ENCODE measurements at places on chromosomes 16 and 17.

DNA sequence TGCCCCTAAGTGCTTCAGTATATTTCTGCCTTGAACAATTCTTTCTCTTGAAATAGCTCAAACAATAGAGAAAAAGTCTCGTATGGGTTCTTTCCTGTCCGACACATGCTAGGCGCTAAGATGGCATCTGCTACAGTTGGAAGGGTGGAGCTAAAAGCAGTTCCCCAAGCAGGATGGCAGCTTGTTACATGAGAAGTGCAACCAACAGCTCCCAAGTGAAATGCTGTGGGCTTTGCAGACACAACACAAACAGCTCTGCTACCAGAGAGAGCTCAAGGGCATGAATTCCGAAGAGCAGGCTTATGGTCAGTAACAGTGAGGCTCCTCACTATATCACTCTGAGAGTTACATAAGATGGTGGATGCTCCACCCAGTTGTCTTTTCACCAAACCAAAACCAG is 83.8 kb downstream of the VPS53 start:
- DNase-seq, result no peak

DNA sequence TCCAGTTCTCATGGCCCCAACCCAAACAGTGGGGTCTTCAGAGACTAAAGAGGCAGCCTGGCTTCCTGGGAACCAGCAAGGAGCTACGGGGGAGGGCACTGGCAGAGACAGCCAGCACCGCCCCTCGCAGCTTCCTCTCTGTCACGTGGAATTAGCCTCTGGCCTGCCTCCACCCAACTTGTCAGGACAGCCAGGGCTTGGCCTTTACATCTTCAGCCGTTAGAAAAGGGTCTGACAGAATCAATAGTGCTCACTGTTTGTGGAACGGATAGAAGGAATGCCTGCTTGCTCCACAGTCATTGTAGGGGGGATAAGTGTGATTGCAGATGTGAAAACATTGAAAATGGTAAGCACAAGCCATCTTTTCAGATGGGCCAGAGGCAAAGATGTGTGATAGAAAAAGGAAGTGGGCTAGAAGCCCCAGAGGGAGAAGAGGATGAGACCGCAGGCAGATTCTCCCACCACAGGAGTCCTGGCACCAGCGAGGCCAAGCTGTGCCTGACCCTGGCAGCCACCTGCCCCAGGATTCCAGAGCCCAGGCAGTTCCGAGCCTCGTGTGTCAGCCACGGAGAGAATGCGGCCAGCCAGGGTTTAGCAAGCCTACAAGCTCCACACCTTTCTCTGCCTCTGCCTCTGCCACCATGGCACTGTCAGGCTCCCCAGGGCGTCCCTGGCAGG is 18.6 kb downstream of the GRIN2C start:
- peak; percentile 8 for DNase-seq

DNA sequence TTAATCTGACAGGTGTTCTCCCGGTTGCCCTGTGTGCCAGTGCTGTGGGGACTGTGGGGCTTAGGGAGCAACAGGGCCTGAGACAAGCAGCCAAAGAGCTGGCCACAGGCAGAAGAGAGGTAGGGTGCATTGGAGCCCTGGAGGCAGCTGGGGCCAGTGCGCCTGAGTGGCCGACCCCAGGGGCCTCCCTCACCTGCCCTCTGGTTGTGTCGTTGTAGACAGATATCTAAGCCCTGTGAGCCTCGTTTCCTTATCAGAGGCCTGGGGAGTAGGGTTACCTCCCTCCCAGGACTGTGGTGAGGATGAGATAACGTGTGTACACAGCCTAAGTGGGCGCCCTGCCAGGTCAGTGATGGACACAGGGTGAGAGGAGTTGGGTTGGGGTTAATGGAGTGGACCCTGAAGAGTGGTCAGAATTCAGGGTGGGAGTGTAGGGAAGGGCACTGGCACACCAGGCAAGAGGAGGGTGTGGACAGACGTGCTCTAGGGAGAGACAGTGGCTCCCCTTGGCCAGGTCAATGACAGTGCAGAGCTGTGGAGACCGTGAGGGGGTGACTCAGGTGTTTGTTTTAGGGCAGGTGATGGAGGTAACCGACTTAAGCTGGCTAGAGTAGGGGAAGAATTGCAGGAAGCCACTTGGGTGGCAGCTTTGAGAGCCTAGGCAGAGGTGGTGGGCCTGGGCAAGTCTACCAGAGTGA is 3.4 kb downstream of the NARF start:
- no peak for DNase-seq

- DNase-seq, result no peak
Measured at GRCh38 chr16:25250467-25250866, 7.2 kb downstream of the ZKSCAN2 start.

DNA sequence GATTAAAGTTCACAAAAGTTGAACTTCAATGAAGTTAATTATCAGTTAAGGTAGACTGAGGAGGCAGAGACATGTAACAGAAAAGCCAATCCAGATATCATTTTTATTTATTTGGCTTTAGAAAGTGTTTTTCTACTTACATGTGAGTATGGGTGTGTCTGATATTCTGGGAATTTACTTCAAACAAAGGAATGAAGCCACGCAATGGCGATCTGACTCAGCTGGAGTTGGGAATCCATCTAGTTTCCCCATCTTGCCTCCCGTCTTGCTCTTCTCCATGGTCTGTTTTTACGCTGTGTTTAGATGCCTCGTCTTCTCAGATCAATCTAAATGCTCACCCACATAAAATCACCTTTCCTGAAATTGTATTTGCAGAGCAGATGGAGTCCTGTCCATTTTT is 1.7 kb upstream of the KCNJ16 start:
- no peak for DNase-seq

DNA sequence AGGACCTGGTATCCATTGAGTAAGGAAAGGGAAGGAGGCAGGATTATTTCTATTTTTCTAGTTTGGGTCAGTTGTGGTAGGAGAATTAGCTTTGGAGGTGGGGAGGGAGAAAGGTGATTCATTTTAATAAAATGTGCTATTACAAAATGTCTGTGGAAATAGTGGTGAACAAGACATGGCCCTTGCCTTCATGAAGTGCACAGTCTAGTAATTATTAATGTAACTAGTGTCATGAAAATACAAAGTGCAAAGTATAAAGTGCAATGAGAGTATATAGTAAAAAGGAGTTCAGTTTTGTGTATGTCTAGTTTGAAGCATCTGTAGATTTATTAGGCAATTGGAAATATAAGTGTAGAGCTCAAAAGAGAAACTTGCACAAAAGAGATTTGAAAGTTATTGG is 11.9 kb downstream of the NFATC3 start:
- DNase-seq, result no peak

- DNase-seq, result no peak
Measured at GRCh38 chr16:17343028-17343427, 127.7 kb downstream of the XYLT1 start.

GRCh38 chr17:80363518-80364090 is 51.4 kb upstream of the ENDOV start:
- DNase-seq, result no peak

DNA sequence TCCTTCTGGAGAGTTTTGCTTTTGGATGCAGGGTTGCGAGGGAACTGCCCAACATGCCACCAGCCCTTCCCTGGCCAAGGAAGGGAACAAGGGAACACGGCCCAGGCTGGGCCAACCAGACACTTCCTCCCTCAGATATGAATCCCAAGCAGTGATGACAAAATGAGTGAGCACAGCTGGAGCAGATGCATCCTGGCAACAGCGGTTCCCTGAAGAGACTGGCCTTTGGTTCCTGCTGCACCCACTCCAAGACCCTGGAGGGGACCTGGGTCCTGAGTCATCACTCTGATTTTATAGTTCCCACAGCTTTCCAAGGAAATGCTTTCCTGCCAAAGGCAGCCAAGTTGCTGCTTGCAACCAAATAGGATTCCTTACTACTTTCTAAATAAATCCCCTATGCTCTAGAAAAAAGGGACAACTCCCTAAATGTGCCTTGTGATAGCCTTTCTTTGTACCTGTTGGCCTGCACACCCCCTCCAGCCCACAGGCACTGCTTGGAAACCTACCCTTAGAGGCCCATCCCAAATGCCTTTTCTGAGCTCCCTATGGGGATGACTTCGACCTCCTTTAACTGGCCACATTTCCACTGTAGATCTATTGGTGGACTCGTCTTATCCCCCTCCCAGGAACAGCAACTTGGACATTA is 5.3 kb downstream of the ST3GAL2 start:
- DNase-seq, result no peak

Data from fibroblast of the conjunctiva (primary cell).